Putamen (tissue), 1 donor: ENCODE measurements at places on chromosomes 11 and 22.

GRCh38 chr11:74877132-74877531 lies 71.8 kb downstream of the XRRA1 start:
- no peak for DNase-seq

- DNase-seq, result no peak
Measured at GRCh38 chr22:43203471-43203981, 16.6 kb upstream of the TTLL12 start.

- DNase-seq, result no peak
Measured at GRCh38 chr11:104602643-104603042, 295.6 kb downstream of the CASP12 start.

DNA sequence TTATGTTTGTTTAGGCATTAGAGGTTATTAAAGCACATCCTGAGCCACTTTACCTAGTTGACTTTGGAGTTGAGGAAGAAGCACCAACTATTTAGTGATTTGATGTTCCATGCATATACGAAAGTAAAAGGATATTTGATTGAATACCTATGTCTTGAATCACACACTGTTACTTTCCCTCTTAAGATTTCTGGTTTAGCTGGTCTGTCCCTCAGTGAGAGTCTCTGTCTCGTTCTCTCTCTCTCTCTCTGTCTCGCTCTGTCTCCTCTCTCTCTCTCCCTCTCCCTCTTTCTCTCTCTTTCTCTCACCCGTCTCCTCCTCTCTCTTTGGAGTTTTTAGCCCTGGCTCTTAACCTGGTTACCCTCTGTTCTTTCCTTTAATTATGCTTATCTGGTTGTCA lies 11.0 kb downstream of the CTNND1 start:
- no peak for DNase-seq

DNA sequence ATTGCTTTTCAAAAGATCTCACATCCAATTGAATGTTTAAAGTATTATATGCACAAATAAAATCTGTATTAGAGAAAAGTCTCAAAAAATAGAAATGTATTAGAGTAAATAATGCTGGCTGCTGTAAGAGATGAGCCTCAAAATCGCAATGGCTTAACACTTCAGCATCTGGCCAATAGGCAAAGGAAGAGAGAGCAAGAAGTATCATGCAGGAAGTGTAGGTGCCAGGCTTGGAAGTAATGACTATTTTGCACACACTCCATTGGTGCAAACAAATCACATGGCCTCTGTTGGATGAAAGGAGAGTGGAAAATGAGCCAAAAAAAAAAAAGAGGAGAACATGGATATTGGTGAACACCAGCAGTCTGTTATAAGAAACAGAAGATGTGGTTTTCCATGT lies 193.0 kb upstream of the E2F8 start:
- DNase-seq, result no peak

DNA sequence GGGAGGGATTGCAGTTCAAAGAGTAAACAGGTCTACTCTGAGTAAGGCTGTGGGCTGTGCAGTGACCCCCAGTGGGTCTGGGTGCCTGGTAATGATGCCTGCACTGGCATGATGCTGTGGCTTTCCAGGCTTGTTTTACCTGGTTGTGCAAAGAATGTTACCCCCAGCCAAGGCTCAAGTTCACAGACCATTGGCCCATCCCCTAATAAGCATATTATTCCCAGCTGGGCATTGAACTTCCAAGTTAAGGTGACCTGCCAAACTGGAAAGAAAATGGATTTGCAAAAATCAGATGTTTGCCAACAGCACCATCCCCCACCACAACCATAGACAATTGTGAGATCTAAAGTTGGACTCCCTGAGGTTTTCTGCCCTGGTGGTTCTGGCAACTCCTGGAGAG lies 7.9 kb upstream of the EHF start:
- DNase-seq, result no peak

GRCh38 chr22:25051073-25051472 lies 98.6 kb downstream of the KIAA1671 start:
- DNase-seq, result no peak

DNA sequence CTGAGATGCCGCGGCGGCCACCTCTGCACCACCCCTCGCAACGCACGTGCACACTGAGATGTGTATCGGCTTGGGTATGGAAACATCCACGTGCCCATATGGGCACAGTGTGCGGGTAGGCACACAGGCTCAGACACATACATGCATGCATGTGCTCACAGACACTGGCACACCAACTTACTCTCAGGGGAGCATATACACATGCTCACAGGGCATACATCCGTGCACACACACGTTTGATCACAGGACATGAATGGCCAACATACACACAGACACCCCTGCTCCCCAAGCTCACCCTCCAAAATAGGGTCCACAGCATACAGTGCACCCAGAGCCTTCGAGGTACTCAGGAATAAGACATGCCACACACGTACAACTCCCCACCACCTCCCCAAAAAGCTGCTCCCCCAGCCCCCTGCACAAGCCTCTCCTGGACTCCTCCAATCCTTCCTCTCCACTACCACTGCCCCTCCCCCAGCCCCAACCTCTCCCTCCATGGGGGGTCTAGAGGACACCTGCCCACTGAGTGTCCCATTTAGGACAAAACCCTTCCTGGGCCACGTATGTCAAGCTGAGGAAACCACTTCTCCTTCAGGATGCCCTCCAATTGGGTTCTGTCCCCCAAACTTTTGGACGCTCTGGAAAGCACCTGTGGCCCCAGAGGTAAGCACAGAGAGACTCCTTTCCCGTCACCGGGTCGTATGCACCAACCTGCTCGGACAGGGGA lies 53.1 kb downstream of the SLC22A12 start:
- DNase-seq, result no peak

DNA sequence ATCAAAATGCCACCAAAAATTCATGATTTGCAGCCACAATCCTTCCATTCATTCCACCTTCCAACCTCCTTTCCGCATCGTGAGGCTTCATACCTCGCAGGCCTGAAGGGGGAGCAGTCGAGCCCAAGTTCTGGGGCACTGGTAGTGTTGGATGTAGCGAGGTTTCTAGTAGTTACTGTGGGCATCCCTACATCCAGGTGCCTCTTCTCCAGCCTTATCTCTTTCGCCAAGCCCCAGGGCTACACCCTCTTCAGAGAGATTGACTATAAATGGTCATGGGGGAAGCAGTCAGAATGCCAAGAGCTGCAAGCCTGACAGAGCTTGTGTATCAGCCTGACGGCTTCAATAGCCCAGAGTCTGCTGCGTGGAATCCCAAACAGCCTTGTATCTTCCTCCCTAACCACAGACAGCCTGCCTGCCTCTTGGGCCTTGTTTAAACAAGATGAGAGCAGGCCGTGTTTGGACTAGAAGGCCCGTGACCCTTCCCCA lies 28.9 kb downstream of the CLMP start:
- no peak for DNase-seq

GRCh38 chr11:121240650-121241303 lies 51.8 kb upstream of the SC5D start:
- DNase-seq, result no peak

DNA sequence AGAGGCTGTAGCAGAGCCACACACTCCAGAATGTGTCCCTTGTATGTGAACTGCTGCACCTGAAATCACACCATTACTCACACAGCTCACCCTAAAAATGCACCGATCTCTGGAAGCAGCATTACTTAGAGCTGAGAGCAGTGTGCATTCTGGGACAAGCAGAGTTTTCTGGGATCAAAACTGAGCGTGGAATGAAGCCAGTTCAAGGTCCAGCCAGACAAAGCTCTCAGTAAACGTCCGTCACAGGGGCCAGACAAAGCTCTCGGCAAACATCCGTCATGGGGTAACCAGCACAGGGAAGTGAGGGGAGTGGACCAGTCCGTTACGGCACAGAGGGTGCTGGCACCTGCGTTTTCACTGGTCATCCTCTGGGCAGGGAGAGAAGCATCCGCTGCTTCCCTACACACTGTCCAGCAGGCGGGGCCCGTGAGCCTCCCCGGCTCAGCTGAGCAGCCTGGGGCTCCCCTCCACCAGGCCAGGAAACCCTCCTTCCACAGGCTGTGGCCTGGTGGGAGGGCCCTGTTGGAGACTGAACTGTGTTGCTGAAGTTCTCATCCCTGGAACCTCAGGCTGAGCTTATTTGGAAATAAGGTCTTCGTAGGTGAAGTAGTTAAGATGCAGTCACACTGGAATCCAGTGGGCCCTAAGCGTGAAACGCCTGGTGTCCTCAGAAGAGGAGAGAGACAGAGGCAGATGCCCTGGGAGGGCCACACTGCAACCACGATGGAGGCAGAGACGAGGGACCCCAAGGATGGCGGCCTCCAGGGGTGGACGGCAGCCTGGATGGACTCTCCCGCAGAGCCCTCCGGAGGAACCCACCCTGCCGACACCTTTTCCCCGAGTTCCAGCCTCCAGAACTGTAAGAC lies 883.9 kb downstream of the BRD1 start:
- peak; percentile 66 for DNase-seq

GRCh38 chr22:35539910-35540594 lies 579 bp upstream of the RASD2 start:
- DNase-seq, result peak; percentile 66

- DNase-seq, result no peak
Measured at GRCh38 chr22:44668190-44668885, 33.7 kb upstream of the PRR5 start.

DNA sequence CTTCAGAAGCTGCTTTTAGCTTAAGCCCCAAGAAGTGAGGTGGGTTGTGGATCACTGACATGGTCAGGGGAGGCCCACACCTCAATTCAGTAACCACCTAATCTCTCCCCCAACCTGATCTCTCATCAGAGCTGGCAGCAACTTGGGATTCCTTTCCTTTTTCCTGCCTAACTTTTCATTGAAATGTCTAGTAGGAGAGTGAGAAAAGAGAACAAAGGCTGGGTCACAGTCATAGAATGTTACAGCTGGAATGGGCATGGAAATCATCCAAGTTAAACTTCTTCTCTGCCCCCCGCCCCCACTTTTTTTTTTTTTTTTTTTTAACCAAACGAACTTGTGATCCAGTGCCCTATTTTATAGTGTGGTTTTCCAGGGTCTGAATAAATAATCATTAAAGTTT lies 91.8 kb downstream of the RNF169 start:
- no peak for DNase-seq

- DNase-seq, result no peak
Measured at GRCh38 chr11:126776119-126776518, 224.5 kb downstream of the KIRREL3 start.

DNA sequence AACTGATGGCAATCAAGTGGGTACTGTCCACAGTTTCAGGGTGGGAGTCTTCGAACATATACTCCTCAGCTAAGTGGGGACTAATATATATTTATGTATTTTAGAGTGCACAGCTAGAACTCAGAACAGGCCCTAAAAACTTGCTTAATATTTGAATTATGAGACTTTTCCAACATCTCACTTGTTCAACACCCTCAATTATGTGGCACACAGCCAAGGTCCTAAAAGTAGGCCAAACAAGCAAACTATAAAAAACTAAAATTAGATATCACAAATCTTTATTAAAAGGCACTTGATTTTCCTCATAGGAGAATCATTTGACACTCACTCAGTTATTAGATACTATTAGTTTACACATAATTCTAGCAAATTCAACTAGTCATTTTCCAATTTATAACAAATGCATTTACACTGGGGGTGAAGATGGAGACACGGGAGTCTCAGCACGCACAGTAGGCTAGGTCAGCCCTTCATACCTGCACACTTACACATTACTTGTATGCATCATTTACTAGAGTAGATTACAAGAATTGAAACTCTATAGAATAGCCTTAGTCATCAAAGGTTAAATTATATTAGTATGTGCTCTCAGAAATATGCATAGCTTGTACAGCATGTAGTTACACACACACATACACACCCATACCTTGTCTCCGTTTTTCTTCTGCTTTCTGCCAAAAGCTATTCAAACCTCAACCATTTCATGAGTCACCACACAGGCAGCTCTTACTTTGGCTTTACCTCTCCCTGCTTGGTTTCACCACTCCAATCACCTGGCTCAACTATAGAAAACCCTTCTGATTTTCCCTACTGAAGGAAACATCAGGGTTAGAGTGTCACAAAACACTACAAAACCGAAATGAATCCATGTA lies 171.5 kb downstream of the SBF2 start:
- DNase-seq, result no peak

DNA sequence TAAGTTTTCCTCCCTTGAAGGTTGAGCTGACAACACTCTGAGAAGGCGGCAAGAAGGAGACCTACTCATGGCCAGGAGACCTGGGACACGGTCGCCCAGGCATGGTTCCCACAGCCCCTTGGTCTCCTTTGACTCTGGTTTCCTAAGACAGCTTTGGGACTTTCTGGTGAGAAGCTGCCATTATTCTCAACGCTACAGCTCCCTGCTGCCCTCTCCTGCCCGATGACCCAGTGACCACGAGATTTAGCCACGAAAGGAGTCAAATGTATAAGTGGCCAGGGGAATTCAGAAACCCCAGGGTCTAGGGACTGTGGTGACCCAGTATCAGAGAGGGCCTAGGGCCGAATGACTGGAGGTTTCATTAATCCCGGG lies 699 bp upstream of the SDF2L1 start:
- peak; percentile 40 for DNase-seq

- DNase-seq, result no peak
Measured at GRCh38 chr11:116544721-116545120, 228.1 kb downstream of the BUD13 start.

DNA sequence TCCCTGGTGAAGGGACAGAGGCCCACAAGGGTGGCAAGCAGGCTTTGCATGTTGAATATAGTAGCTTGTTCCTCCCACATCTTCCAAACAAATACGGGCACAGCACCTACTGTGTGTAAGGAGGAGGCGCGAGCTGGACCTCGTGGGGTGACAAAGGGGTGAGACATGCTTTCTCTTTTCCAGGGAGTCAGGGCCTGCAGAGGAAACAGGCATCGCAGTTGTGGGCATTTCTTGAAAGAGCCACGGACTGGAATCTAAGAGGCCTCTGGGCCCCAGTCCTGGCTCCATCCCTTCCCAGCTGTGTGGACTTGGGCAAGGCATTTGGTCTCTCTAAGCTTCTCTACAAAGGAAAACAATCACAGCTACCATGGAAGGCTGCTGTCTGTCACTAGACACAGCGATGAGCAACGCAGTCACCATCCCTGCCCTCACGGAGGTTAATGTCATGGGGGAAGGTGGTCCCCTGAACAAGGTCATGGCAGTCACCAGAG lies 13.0 kb upstream of the CDC42EP1 start:
- no peak for DNase-seq

- peak; percentile 43 for DNase-seq
Measured at GRCh38 chr11:11848891-11849746, 7.3 kb downstream of the USP47 start.

DNA sequence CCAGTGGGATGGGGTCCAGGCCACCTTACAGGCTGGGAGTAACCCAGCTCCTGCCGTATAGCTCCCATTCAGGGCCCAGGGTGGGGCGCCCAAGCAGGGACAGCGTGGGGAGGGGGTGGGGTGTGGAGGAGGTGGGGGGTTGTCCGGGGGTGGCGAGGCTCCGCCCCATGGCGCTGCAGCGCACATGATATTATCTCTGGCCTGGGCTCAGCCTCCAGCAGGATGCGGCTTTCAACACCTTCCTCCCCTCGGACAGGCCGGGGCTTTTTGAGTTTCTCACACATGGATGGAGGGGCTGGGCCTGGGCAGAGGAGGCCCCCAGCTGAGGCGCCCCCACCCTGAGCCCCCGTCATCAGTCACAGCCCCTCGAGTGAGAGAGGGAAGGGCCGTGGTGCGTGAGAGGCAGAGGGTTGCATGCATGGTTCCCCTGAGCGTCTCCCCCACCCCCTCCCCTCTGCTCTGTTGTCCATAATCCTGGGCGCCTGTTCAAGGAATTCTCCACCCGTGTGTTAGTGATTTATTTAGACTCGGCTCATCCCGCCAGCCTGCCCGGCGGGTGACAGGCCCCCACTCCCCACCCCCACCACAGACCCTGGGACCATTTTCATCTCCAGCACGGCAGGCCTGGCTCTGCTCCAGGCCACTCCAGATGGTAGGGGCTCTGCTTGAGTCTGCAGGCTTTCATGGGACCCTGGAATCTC lies 44.9 kb downstream of the WNT11 start:
- DNase-seq, result no peak

GRCh38 chr22:31347251-31348008 lies 1.3 kb upstream of the PATZ1 start:
- peak; percentile 78 for DNase-seq
